ENCODE measurements at places on chromosomes 5 and 9.

DNA sequence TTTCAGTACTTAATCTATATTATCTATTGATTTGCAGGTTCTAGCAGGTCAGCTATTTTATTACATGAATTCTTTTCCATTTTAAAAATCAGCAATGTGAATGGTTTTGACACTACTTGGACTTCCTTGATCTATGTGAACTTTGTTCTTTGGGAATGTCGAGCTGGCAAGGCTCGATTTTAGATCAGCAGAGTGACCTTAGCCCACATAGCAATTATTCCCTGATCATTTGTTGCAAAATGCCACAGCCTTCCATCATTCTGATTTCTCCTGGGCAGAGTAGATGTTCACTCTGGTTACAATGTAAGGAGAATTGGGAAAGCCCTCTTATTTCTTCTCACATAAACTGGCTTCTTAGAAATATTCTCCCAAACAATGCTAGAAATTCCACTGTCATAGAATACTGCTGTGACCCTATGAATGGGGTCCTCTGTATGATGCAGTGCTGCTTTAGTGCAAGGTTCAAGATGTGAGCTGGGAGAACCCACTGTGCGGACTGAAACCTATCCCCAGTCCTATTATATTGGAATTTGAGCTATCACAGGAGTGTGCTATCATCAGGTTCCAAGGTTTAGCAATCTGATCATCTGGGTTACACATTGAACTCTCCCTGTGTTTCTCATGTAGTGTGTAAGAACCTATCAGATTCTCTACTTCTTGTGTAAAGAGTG, 15.7 kb upstream of the GDA start:
- DNase-seq, result no peak

DNA sequence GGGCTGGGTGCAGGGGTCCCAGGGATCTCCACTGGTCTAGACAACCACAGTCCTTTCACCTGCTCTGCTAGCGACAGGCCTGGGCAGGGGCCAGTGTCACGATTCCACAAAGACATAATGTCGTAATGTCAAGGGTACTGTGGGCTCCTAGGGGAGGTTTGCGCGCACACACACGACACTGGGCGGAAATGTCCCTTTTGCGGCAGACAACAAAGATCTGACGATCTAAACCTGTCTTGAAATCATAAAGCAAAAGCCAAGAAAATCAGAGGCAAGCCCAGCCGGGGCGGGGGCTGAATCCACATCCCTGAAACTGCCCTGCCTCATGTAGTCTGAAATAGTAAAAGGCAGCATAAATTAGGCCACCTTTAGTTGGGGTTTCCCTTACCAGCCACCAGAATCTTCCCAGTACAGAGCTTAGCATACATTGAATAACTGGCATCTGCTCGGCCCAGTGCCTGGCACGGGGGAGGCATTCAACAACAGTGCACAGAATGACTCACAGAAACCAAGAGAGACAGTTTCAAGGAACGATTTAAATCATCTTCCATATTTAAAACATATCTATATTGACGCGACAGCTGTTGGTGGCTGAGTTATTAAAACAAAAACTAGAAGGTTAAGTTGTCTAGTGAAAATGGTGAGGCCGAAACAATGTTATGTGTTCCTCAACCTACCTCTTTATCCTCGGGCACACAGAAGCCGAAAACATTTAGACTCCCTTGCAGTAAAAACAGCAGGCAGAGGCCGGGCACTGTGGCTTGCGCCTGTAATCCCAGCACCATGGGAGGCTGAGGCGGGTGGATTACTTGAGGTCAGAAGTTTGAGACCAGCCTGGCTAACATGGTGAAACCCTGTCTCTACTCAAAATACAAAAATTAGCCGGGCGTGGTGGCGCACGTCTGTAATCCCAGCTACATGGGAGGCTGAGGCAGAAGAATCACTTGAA, 151.0 kb downstream of the MYO10 start:
- DNase-seq, result no peak

DNA sequence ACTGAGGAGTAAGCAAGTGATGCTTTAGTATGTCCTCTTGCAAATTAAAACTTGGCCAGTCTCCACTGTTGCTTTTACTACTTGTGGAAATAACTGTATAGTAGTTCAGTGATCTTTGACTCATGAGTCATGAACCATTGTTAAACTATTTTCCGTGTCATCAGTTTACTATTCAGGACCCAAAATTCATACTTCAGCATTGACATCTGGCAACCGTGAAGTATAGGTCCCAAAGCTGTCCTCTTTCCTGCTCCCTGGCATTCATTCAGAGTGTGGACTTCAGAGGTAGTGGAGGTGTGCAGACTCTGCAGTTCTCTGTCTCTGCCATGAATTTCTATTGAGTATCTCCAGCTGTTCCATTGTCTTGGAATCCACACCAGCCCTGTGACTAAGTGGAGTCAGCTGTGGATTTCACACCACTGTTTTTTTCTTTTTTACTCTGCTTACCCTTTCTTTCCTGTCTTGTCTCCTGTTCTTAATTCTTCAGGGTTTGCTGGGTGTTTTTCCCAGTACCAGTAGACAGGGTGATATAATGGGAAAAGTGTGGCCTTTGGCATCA, 7.5 kb downstream of the TDRD7 start:
- DNase-seq, result no peak

DNA sequence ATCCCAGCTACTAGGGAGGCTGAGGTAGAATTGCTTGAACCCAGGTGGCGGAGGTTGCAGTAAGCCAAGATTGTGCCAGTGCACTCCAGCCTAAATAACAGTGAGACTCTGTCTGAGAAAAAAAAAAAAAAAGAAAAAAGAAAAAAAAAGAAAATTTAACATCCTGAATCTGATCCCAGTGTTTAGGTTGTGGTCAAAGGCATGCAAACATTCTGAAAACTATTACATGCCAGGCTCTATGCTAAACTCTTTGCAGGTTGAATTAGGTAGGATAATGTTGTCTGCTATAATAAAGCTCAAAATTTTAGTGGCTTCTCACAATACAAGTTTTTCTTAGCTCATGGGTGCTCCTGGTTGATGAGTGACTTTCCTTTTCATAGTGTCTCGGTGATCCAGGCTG, 367.4 kb downstream of the PSAT1 start:
- DNase-seq, result no peak

GRCh38 chr9:133792721-133793470, 54.7 kb upstream of the SARDH start:
- DNase-seq, result peak; percentile 15

DNA sequence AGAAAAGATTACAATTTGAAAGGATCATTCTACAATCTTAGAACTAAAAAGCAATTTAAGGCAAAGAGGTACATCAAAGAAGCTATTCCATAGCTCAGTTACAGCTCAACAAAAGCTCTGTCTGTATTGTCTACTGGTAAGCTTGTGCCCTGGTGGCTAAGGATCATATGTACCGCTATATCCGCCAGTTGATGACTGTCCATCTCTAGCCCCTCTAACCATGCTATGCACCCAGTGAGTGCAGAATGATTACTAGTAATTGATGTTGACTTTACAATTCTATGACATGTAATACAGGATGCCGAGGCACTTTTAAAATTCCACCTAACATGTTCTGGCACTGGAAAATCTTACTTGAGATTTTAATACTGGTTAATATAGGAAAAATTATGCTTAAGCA, 13.1 kb downstream of the LOX start:
- DNase-seq, result no peak

GRCh38 chr5:75005561-75005960, 46.8 kb downstream of the GCNT4 start:
- no peak for DNase-seq

DNA sequence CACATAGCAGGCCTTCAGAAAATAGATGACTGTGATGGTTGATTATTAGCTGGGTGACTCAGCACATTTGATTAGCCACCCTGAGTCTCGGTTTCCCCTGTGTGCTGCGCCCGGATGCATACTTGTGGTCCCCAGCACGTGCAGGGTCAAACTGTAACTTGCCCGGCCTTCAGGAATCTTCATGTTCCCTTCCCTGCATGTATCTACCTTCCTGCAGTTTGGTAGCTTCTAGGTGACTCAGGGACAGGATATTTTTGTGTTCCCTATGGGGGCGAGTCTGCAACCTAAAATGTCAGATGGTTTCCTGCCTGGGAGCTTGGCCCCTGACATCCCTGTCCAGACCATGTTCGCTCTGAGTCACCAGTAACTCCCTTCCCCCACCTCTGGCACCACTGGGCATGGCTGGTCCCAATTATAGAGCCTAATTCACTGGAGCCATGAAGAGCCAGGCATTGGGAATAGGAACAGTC, 13.2 kb downstream of the PTGS1 start:
- no peak for DNase-seq

Data from smooth muscle cell of the brain vasculature (primary cell).